ENCODE measurements at places on chromosomes 6 and 20. TPM values are rescaled to one million over a fixed set of nuclear protein-coding genes. Genes with fewer than 3 reads are reported as not detected.

CD109 gene
- total RNA-seq, result 27.2 TPM

LGSN gene
- 0.32 TPM for total RNA-seq

TFAP2A gene
- 2.6 TPM for total RNA-seq

- no peak for DNase-seq
Measured at GRCh38 chr6:131226459-131227157, 91.3 kb downstream of the AKAP7 start.

DNA sequence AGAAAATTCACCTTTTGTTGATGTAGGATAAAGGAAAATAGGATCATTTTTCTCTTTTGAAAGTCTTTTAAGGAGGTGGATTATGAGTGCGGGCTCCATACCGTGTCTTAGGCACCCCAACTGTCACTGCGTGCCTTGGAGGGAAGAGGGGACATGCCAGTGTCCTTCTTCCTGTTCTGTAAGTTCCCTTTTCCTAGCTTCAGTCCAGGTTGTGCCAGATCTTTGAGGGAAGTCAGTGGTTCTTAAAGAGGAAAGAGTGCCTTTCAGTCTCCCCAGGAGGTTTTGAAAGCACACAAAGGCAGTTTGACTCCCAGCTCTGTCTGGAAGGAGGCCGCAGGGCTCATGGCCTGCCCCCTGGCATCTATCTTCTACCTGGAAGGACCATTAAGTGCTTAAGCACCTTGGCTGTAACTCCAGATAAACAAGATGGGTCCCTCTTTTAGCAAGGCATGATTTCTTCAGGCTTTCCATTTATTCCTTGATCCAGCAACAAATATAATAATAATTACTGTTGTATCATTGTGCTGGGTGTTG, 13.0 kb downstream of the EFCAB8 start:
- DNase-seq, result no peak

DNA sequence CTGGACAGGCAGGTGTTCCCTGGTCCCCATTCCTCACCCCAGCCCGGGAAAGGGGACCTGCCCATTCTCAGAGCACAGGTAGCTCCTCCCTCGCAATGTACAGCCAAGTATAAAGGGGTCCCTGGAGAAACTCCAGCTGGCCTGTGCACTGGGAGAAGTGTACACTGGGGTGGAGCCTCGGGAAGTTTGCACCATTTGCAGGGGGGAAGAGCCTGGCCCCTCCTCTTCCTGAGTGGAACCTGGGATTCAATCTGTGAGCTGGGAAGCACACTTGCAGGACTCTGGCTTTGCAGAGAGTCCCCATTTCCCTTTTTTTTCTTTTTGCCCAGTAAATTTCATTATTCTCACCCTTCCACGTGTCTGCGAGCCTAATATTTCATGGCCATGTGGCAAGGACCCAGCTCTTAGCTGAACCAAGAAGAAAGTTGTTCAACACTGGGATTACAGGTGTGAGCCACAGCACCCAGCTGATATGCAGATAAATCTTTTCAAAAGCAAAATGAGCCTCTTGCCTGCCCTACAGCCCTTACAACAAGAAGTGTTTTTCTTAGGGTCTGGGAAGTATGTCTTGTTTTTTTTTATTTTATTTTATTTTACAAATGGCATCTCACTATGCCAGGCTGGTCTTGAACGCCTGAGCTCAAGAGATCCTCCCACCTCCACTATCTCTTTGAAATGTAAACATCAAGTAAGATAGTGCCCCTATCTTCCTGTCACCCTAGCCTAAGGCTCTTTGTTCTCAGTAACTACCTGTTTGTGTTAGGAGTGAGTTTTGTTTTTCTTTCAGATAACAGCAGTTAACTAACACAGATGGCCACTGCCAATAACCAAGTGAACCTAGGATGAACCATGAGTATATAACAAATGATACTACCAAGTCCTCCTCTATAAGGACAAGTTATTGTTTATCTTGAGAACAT, 9.3 kb upstream of the RNGTT start:
- DNase-seq, result no peak

- peak; percentile 80 for DNase-seq
Measured at GRCh38 chr20:9344083-9344920, 170.1 kb upstream of the LAMP5 start.

Data from fibroblast of villous mesenchyme (primary cell).